ENCODE measurements at places on chromosomes 16 and 17.

- no peak for DNase-seq
Measured at GRCh38 chr17:74775409-74776043, 619 bp downstream of the NAT9 start.

- DNase-seq = no peak
Measured at GRCh38 chr16:88549671-88550245, 20.4 kb upstream of the ZC3H18 start.

- no peak for DNase-seq
Measured at GRCh38 chr16:54240271-54241129, 46.1 kb downstream of the IRX3 start.

DNA sequence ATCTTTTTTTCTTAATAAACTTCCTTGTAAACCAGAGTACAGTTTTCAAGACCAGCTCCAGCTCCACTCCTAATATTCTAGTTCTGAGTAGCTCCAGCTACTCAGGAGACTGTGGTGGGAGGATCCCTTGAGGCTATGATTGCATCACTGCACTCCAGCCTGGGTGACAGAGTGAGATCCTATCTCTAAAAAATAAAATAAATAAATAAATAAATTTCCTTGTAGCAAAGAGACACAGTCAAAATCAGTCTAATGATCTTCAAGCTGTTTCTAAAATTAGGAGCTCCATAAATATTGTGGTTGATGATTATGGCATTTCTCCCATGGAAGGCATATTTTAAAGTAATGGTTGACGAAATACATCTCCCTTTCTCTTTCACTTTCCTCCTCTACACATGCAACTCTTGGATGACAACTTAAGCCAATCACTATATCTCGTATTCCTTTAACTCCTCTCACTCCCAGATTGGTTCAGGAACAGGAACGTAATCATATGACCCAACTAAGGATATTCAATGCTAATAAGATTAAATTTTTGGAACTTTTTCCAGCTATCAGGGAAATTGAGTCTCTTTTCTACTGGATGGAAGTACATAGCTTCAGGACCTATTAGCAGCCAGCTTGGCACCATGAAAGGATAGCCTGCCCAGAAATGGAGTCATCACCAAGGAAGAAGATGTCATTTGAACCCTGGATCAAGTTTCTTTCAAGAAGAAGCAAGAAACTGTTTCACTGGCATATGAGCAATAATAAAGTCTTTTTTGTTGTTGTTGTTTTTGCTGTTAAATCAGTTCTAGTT is 42.1 kb upstream of the TAOK1 start:
- DNase-seq = no peak

GRCh38 chr17:68418876-68419275 is 38.4 kb downstream of the WIPI1 start:
- no peak for DNase-seq

DNA sequence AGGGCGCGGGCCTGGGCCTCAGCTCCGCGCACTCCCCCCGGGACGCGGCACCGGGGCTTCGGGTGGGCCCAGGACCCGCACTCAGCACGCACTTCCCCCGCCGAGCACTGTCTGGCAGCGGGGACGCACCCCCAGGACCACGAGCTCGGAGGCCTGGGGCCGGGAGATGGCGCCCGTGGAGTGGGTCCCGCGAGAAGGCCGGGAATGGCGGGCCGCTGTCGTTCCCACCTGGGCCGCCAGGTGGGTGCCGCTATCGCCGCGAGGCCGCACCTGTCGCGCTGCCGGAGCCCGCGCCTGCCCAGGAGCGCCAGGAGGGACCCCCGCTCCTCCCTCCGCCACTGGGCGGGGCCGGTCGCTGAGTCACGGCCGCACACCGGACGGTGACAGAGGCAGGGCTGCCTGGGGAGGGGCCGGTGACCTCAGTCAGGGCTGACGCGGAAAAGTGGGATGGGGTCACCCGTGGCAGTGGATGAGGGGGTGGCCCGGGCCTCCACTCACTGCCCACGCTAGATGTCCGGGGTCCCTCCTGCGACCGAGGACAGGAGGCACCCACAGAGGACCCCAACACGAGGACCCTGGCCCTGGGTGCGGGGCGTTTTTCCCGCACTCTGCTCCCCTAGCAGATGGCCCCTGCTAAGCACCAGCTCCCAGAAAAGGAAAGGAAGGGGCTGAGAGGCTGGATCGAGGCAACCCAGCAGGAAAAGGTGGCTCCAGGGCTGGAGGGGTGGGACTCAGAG is 6.9 kb upstream of the ACTG1 start:
- DNase-seq = no peak

DNA sequence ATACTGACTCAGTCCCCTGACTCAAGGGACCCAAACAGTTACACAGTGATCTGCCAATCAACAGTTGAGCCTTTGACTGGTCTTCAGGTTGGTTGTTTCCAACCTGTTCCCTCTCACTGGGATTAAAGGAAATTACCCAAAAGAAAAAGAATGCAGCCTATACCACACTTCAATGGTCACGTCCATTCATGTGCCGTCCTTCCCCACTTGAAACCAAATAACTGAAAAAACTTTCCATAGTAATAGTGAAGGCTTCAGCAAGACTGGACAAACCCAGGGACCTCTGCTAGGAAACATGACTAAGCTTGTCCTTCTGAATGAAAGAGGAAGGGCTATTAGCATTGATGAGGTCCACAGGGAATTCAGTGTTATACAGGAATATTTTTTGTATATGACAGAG is 30.6 kb downstream of the MRPS23 start:
- no peak for DNase-seq

DNA sequence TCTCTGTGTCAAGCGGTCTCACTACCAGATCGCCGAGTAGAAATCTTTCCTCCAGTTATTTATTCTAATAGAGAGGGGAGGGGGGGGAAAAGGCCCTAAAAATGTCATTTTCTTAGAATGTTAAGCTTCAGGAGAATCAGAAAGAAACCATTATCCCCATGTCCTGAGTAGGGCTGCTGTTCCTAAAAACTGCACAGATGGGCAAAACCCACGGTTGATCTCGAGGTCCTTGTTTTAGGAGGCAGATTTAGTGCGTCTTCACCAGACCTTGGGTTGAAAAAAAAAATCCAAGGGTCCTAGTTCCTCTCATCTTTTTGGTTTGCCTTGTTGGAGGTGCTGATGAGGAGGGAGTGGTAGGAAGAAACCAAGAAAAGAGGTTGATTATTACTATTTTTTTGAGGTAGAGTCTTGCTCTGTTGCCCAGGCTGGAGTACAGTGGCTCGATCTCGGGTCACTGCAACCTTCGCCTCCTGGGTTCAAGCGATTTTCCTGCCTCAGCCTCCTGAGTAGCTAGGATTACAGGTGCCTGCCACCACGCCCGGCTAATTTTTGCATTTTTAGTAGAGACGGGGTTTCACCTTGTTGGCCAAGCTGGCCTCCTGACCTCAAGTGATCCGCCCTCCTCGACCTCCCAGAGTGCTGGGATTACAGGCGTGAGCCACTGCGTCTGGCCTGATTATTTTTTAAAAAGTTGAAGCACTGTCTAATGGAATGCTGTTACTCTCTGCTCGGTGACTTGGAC is 1.4 kb downstream of the CBFB start:
- DNase-seq = no peak

DNA sequence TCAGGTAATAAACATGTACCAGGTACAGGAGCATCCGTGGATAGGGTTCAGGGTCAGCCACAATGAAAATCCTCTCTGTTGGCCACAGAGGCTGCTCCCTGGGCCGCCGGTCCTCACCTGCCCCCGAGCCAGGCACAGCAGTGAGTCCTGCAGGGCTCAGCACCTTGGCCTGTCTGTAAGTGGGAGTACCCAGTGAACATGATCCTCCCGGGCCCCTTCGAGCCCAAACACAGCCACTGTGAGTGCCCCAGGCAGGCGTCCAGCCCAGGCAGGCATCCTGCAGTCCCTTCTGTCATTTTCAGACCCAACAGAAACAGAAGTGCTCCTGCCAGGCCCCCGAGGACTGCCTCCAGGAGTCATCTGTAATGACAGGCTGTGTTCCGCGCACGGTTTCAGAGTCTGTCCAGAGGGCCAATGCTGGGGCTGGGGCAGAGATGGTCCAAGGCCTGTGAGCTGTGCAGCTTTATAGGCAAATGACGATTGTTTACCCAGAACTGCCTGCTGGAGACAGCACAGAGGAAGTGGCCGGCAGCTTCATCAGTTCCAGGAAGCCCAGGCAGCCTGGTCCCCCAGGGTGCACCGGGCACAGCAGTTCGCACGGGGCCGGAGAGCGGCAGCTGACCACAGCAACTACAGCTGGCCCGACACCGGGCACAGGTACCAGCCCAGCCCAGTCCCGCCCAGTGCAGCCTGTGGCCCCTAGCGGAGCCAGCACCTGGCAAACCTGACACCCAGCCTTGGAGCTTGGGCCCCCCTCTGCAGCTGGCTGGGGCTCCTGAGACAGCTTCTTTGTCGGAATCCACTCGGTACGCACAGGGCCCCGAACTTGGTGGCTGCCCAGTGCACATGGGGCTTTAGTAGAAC is 13.2 kb downstream of the SLC7A5 start:
- DNase-seq = no peak

GRCh38 chr17:64614266-64615027 is 47.7 kb downstream of the SMURF2 start:
- DNase-seq = no peak

DNA sequence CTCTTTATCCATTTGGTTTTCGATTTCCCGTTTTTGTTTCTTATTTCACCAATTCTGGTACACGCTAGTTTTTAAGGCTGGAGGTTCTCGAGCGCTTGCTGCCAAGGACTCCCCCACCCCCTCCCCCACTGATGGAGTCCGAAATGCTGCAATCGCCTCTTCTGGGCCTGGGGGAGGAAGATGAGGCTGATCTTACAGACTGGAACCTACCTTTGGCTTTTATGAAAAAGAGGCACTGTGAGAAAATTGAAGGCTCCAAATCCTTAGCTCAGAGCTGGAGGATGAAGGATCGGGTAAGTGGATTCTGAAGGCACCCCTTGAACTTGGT is 825 bp downstream of the RPTOR start:
- DNase-seq = no peak

- DNase-seq = no peak
Measured at GRCh38 chr16:81523387-81524115, 78.9 kb downstream of the CMIP start.

- DNase-seq = no peak
Measured at GRCh38 chr16:31128711-31129567, 6.6 kb downstream of the PRSS8 start.

DNA sequence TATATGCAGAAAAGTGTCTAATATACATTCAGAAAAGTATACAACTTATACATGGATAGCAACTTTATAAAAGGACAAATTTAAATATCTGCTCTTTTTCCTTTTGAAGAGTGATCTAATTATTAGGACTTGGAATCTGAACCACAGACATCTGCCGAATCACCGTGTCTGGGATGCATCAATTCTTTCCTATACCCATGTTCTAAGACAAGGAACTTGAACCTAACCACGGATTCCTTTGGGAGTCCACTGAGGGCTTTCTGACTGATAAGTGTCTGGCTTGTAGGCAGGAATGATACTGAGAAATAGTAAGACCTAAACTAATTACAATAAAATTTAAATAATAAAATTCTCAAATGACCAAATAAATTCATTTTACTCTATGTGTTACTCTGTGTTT is 54.2 kb downstream of the NDEL1 start:
- no peak for DNase-seq
